ENCODE measurements at places on chromosomes 1 and 21.

DNA sequence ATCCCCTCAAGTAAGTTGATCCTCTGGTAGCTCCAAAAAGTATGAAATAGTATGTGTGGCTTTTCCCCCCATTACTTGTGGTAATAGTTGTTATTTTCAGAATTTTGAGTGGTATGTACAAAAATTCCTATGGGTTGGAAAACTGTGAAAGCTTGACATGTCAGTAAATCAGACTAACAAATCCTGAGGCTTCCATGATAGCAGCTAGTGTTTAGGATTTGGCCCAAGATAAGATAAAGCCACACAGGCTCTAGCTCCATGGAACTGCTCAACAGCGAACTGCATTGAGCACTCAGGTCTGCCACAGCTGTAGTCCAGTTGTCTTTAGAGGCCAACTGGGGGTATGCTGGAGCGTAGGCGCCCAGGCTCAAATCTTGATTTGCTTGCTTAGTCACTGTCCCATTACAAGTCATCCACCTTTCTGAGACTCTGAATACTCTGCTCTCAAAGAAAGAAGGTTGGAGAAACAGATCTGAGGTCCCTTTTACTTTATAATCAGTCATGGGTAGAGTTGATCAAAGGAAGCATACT lies 28.7 kb downstream of the ATP1A1 start:
- no peak for DNase-seq

GRCh38 chr1:33070628-33071027 lies 10.3 kb upstream of the AZIN2 start:
- no peak for DNase-seq

DNA sequence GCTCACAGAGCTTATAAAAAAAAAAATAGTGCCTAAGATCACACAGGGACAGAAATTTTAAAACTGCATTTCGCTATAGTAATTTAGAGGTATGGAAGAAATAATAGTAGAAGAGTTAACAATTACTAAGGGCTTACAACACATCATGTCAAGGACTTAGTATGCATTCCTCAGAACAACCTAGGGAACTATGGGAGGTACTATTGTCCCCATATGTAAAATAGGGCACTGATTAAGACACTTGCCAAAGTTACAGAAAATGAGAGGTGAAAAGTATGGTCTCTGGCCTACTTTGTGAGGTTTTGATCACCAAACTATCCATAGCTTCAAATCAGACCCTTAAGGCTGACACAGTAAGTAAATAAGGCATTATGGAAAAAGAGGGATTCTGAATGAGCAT lies 4.7 kb downstream of the FRRS1 start:
- DNase-seq: no peak

- no peak for DNase-seq
These were observed 68.2 kb downstream of the CLSTN1 start for GRCh38 chr1:9755441-9755995.

Data from CD4-positive, alpha-beta T cell treated with Interleukin-17A for 1 hour (primary cell).